ENCODE measurements at places on chromosomes 1 and 21.

GRCh38 chr1:77139389-77139788 lies 79.8 kb downstream of the PIGK start:
- DNase-seq: no peak

DNA sequence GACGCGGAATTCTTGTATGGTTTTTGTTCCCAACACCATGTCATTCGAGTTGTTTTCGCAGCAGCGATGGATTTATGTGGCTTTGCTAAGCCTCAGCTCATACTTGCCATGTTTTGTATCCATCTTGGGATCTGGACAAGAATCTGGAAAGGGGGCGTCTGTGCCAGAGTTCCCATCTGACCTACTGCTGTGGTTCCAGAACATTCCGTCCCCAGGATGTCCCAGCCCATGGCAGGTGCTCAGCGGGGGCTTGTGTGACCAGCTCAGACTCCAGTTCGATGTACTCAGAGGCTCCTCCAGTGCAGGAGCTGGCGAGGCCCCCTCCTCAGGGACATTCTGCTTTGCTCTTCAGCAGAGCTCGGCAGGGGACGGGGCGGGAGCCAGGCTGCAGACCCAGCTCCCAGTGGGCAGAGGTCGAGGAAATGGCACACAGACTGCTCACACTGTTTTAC lies 24.0 kb upstream of the ADARB1 start:
- DNase-seq: no peak

DNA sequence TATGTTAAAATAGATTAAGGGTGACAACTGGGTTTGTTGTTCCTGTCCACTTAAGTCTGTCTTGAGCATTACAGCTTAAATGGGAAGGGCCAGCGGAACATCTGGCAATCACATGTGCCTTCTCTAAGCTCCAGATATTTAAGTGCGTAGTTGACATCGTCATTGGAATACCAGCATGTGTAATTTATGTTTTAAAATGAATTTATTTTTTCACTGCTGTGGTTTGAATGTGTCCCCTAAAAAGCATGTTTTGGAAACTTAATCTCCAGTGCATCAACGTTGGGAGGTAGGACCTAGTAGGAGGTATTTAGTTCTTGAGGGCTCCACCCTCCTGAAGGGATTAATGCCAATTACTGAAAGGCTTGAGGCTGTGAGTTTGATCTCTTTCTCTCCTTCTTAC lies 13.4 kb downstream of the ZCCHC17 start:
- no peak for DNase-seq

DNA sequence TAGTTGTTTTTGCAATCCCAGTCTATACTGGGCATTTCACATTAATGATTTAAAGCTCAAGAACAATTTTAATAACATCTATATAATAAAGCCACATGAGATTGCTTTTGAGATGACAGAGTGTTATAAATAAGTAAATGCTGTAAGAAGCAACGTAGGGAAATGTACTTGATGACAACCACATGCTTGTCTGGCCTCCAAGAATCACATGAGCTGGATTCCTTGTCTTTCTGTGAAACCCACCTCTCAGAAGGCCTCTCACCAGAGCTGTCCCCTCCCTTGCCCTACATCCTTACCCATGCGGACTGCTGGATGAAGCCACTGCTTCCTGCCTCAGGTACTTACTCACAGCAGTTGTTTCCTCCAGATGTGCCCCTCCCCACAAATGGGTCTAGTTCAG lies 145.1 kb upstream of the CTTNBP2NL start:
- no peak for DNase-seq

DNA sequence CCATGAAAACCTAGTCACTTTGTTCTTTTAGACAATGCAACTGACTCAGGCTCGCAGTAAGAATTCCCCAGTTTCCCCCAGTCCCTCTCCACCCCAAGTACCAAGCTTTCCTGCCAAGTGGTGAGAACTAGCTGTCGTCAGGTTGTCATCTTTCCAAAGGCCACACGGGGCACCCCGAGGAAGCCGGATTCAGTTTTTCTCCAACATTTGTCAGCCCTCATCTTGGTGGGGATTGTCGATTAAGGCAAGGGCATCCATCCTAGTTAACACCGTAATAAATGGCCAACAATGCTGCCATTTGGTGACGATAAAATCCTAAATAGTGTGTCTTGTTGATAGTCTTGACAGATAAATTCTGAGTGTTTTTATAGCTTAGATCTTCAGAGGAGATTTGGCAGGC lies 55.9 kb upstream of the PROX1 start:
- no peak for DNase-seq

Measured in activated naive CD4-positive, alpha-beta T cell (primary cell).